ENCODE measurements at places on chromosomes 7 and 10. TPM values are rescaled to one million over a fixed set of nuclear protein-coding genes. Genes with fewer than 3 reads are reported as not detected.

SYCE1 gene
- total RNA-seq = not detected

EGR2 gene
- 0.64 TPM for total RNA-seq

RAMP3 gene
- total RNA-seq = not detected

H2BK1 gene
- not detected for total RNA-seq

GPR37 gene
- 2.9 TPM for total RNA-seq

HELLS gene
- 3.4 TPM for total RNA-seq

C10orf67 gene
- total RNA-seq = under 0.01 TPM

CLEC5A gene
- not detected for total RNA-seq

VOPP1 gene
- total RNA-seq = 88.0 TPM

Data from nasal cavity respiratory epithelium epithelial cell of viscerocranial mucosa (primary cell).